Cortex of kidney (tissue), 1 donor: ENCODE measurements at places on chromosomes 7 and 10.

DNA sequence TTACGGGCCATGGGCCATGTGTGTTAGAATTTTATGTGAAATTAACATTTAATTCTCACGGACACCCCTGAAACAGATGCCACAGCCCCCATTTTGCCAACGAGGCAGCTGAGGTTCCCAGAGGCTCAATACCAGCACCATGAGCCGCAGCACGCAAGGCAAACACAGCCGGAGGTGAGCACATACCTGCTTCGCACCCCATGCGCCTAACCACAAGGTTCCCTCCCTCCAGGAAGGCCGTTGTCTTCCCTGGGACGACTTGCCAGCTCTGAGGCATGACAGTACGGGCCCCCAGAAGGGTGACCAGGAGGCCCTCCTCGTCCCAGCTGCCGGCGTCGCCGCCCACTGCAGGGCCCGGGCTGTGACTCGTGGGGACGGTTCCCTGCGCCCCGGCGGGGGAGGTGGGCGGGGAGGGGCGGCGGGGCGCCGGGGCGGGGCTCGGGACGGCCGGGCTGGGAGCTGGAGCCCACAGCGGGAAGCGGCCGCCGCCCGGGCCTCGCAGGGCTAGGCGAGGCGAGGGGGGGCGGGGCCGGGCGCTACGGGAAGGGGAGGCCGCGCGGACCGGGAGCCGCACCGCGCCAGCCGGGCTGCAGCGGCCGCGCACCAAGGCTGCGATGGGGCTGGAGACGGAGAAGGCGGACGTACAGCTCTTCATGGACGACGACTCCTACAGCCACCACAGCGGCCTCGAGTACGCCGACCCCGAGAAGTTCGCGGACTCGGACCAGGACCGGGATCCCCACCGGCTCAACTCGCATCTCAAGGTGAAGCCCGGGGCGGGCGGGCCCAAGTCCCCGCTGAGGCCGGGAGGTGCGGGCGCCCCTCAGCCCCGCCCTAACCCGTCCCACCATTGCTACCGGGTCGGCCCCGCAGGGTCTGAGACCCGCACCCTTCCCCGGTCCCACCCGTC is at the start of gene CAV2:
CAV2 (plus strand) TSS at position 571 of the 910 bp plus-strand sequence; CDS start at position 615, 44 bp downstream.
- DNase-seq, result no peak

GRCh38 chr7:132009778-132010177 is 453.4 kb upstream of the PODXL start:
- no peak for DNase-seq

DNA sequence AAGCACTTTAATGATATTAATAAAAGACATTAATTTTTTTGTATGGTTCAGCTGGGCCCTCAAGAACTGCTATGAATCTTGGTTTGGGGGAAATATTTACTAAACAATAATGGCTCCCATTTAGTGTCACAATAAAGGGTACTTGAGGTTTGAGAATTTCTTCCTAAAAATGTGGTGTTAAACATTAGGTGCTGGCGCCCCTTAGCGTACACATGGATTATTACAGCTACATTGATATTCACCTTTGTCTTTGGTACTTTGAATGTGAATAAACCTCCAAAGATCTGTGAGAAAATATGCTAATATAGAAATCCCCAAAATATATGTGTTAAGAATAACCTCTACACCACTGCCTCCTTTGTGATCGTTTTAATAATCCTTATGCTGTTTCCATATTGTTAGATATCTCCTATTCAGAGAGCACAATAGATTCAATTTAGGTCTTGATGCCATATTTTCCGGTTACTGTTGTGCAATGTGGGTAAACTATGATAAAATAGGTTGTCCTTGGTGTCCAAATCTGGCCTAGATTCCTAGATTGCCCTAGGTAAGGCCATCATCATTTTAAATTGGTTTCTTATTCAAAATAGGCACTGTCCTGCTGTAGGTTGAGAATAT is 161.8 kb upstream of the CACNA2D1 start:
- DNase-seq, result no peak

GRCh38 chr7:50650057-50650664 is 85.0 kb upstream of the DDC start:
- DNase-seq, result no peak

DNA sequence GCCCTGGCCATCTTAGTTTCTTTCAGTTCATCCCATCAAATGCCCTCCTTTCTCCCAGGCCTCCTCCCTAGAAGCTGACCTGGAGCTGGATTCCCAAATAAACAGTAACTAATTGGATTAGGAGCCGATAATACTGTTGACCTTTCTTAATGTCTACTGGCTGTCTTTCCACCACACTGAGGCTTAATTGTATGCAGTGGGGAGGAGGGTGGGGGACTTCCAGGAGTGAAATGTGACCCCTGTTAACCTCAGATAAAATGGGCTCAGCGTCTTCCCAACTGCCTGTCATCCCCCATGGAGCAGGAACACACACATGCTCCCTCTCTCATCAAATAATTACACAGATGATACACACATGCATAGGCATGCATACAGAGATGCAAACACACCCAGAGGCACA is 53.7 kb upstream of the LBX1 start:
- DNase-seq, result no peak

- DNase-seq, result no peak
Observed at GRCh38 chr7:37815671-37816371, 32.6 kb upstream of the NME8 start.

- no peak for DNase-seq
Observed at GRCh38 chr7:106999023-106999422, 45.5 kb upstream of the PRKAR2B start.

DNA sequence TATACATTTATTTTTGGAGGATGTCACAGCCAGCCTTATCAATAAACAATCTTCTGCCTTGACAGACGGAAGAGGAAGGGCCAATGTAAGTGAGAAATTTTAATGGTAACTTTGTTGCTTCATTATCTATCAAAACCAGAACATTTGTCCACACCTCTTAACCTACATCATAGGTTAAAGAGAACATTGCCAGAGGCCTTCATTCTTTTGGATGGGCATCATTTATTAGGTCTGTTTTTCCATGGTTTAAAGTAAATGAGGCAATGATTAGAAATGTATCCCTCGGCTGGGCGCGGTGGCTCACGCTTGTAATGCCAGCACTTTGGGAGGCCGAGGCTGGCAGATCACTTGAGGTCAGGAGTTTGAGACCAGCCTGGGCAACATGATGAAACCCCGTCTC is 29.5 kb upstream of the PAPSS2 start:
- no peak for DNase-seq

DNA sequence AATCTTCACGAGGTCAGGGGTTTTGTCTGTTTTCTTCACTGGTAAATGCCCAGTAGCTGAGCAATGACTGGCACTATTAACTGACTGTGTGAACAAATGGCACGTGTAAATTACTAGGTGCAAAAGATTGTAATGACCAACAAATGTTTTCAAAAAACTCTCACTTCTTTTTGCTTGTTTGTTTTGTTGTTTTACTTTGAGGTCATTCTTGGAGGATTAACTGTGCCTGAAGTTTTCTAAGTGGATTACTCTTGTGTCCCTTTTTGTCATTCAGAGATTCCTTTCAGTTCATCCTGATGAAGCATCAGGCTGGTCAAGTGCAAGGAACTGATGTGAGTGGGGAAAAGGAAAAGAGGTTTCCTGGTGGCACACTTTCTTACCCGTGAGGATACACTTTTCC is 74.4 kb upstream of the PPP1R3C start:
- no peak for DNase-seq

DNA sequence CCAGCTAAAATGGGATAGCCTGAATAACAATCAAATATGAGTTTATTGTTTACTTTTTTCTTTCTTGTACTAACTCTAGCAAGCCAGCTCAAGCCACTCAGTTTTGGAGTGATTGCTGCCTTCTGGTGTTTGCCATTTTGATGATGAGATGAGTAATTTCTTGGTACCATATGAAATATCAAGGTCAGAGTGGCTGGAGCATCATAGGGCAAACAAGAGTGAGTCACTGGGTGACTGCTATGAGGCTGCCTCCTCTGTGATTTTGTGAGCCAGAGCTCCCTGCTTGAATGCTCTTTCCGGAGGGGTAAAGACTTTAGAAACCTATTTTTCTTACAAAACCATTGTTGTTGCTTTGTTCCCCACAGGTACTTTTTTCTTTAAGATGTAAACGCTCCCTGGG is 295.6 kb downstream of the PRKG1 start:
- no peak for DNase-seq

GRCh38 chr7:292226-292625 is 2.3 kb downstream of the FOXL3 start:
- DNase-seq, result no peak

DNA sequence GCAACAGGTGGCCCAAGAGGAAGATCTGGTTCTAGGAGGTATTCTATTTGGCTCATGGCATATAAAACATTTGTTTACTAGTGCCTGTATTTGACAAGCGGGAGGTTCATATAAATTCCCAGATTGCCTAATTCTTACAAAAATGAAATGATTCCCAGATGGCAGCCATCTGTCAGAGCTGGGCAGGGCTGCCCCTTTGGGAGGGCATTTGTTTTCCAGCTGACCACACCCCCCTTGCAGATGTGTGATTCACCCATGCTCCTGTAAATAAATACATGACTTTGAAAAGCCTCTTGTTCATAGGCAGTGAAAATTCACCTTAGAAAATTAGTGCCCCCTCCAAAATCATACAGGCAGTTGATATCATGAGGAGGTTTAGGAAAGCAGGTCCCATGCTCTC is 8.6 kb downstream of the VWC2 start:
- DNase-seq, result no peak

DNA sequence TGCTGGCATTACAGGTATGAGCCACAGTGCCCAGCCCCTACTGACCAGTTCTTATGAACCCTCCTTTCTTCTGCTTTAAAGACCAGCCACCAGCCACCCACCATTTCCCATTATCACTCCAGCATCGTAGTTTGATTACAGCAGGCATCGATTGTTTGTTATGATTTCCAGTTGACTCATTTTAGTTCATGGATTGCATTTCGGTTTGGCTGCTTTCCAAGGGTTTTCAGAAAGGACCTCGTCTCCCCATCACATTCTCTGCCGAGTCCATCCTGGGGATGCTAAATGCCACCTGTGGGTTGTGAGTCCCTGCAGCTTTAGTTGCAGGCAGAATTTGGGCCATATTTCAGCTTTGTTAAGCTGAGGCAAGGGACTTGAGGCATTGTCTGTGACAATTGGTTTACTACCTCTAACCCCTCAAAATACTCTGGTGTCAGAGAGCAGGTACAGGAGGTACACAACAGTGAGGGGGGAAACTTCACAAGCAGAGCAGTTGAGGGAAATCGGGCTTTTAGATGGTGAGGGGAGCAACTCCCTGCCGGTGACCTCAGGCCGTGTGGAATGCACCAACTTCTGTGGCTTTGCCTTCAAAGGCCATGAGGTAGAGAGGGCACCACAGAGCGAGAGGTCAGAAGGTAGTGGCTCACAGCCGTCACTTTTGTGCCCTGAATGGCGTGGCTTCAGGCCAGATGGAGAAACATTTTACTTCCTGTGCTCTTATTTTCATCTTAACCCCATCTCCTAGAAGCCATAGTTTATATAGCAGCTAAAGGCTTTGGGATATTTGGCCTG is 203.8 kb downstream of the CCDC3 start:
- no peak for DNase-seq

DNA sequence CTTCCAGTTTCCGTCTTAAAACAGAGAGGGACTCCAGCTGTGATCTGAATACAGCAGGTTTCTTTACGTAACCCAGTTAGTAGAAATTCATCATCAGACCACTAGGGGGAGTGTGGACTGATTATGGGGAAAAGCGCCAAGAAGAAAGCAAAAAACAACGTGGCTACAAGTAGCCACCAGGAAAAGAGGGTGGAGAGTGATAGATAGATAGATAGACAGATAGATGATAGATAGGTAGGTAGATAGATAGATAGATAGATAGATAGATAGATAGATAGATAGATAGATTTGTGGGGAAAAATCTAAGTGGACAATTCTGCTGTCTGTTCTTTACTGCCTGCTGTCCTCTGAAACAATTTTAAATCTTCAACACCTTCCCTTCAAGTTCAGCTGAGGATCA is 12.7 kb upstream of the AKR1B10 start:
- DNase-seq, result no peak

DNA sequence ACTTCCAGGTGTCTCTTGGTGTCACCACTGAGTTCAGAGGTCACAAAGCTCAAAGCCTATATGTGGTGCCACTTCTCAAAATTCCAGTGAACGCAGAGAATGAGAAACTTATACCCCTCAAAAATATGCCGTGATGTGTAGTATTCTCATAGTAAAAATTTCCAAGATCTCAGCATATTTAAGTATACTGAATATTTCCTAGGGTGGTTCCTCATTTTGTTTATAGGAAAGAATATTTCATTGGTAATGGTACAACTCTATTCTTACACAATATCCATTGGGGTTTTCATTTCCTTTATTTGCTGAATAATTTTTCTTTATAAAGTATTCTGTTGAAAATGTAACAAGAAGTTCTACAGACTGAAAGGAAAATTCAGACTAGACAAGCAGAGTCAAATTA is 58.9 kb upstream of the ADO start:
- DNase-seq, result no peak

DNA sequence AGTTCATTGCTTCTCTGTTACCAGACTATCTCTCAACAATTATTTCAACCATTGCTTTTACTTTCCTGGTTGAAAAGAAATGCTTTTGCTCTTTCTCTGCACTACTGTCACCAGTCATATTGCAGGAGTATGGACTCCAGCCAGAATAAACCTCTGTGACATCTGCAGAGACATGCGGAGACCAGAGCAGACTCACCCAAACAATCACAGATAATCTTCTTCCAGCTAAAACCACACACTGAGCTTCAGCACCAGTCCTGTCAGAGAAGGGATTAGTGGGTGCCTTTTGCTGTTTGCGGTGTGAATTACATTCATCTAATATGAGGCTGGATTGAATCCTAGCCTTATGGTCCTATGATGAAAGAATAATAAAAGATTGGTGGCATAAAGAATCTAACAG is 258.6 kb downstream of the CNTNAP2 start:
- no peak for DNase-seq

- DNase-seq, result no peak
Observed at GRCh38 chr10:13003759-13004158, 2.2 kb upstream of the CCDC3 start.

GRCh38 chr7:104922182-104923009 is 91.6 kb upstream of the KMT2E start:
- DNase-seq, result no peak

GRCh38 chr7:13898957-13899670 is 90.4 kb downstream of the ETV1 start:
- DNase-seq, result no peak

DNA sequence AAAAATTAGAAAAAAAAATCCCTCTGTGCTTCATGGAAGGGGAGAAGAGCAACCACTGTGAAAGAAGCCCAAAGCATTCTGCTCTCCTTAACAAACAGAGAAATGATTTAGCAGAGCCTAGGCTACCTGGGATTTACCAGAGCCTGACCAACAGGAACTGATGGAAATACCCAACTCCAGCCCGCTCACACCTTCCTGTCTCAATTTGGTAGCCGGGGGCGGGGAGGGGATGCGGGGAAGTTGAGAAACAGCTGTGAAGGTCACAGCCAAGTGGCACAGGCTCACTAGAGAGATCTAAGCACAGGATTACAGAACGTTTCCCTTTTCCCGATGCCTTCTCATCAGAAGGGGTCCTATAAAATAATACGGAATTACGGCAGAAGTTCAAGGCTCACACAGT is 17.6 kb downstream of the RSU1 start:
- DNase-seq, result no peak
